NAMALWA (cell line): ENCODE measurements at places on chromosomes 12 and 14.
A peak's percentile ranks its signal among the peaks of the same experiment; 100 is the strongest.

DNA sequence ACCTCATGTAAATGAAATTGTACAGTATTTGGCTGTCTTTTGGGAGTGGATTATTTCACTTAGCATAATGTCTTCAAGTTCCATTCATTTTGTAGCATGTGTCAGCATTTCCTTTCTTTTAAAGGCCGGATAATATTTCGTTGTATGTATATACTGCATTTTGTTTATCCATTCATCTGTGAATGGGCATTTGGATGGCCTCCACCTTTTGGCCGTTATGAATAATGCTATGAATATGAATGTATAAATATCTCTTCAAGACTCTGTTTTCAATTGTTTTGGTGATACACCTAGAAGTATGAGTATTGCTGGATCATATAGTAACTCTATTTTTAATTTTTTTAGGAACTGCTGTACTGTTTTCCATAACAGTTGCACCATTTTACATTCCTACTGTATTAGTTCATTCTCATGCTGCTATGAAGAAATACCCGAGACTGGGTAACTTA lies 164.9 kb downstream of the DYRK2 start:
- no peak for DNase-seq

DNA sequence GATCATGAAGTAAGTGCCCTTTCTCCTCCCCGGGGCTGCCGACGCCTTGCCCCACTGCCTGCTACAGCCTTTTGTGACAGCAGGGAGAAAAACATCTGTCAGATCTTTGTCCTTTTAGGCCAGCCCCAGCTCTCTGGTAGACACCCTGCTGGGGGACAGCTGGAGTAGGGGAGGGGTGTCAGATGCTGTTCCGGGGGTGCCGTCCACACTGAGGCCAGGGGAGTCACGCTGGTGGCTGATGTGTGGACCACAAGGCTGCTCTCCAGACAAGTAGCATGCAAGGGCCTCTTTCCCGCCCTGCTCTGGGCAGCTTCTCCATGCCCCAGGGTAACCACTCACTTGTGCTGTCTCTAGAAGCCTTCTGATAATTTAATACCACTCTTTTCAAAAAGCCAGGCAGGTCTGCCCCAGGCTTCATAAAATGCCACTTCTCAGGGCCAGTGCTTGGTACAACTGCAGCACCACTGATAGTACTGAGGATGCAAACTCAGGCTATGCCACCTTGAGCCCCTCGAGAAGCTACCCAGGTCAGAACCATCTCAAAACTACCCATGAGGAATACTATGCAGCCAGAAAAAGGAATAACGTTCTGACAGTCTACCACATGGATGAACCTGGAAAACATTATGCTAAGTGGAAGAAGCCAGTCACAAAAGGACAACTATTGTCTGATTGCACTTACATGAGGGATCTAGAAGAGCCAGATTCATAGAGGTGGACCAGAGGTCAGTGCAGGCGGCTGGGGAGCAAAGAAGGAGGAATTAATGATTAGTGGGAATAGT lies 66.0 kb upstream of the RIN3 start:
- DNase-seq: no peak

DNA sequence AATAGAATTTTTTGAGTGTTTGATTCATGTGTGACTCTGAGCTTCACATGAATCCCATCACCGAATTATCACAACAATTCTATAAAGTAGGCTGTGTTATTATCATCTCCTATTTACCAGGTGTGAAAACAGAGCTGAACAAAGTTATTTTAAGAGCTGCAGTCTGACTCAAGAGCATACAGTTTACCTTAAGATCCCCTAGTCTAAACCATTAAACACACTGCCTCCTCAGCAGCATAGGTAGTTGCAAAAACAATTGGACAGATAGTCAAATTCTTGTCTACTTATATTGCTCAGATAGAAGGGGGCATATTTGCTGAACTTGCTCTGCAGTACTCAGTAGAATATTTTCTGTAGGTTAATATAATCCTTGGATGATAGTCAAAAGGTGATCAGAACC lies 219.8 kb upstream of the ATP2B1 start:
- DNase-seq: peak; percentile 46

DNA sequence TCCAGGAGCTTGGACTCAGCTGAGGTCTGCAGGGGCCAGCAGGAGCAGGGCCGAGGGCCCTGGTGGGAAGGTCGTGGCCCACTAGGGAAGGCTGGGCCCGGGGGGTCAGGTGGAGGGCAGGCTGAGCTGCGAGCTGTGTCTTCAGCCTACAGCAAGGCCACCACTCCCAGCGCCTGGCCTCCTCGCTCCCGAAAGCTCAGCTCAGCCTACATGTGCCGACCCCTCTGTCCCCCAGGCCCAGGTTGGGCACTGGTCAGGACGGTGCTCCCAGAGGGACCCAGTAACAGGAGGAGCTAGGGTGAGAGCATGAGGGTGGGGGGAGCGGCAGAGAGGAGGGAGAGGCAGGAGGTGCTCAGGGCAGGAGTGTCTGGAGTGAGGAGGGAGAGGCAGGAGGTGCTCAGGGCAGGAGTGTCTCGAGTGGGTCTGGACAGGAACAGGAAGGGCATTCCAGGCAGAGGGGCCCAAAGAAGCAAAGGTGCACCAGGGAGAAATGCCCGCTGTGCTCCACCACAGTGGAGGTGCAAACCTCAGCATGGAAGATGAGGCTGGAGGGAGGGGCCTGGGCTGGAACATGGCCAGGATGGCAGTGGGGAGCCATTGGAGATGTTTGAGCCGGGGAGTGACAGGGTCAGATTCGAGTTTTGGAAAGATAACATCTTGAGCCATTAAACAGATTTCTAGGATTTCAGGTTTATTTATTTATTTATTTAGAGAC lies 29.1 kb upstream of the GPR132 start:
- no peak for DNase-seq

GRCh38 chr14:92540472-92541048 lies 27.0 kb downstream of the RIN3 start:
- DNase-seq: no peak

GRCh38 chr14:101186544-101186943 lies 283.0 kb upstream of the RTL1 start:
- no peak for DNase-seq

- DNase-seq: no peak
These were observed 180.9 kb downstream of the CALM1 start for GRCh38 chr14:90577661-90578282.

DNA sequence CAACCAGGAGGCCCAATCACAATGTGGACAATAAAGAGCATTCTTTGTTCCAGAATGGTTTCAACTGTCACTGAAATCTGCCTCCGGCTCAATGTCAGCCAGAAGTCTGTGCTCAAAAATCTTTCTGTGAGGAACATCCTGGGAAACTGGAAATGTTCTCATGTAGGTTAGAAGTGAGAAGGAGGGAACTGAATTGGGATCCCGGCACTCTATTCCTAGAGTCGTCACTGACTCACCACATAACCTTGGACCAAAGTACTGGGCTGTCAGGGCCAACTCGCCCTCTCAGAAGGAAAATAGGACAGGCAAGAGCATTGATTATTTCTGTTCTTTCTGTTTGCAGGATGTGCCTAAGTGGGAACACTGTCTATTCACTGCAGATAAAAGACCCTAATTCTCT lies 57.6 kb downstream of the PRKAB1 start:
- no peak for DNase-seq

- peak; percentile 8 for DNase-seq
These were observed 23.3 kb downstream of the DMAC2L start for GRCh38 chr14:50335389-50335788.

DNA sequence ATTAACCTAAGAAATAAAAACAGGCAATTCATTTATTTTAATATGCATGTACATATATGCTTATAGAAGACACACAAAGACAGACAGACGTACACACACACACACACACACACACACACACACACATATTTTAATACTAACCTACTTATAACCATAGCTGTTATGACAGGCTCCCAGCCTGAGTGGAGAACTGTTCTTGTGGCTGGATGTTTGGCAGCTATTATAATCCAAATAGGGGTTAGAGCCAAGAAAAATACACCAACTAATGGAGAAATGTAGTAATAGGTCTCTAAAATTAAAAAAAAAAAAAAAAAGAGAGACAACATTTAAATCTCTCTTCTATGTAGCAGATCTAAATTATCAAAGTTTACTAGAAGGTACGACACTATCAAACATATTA lies 91.8 kb downstream of the SLC41A2 start:
- no peak for DNase-seq

DNA sequence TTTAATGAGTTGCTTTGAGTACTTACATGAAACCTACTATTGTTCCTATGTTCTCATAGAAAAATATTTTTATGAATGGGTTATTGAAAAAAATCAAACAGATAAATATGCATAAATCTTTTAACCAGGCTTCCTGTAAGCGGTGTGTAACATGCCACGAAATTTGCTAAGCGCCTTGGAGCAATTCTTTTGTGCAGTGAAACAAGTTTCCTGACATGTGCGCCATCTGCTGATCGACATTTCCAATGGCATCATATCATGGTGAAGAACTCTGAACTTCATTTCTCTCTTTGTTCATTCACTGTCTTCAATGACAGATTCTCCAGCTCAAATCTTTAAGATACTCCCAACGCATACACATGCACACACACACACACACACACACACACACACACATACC lies 145.6 kb upstream of the NAV3 start:
- DNase-seq: peak; percentile 62

DNA sequence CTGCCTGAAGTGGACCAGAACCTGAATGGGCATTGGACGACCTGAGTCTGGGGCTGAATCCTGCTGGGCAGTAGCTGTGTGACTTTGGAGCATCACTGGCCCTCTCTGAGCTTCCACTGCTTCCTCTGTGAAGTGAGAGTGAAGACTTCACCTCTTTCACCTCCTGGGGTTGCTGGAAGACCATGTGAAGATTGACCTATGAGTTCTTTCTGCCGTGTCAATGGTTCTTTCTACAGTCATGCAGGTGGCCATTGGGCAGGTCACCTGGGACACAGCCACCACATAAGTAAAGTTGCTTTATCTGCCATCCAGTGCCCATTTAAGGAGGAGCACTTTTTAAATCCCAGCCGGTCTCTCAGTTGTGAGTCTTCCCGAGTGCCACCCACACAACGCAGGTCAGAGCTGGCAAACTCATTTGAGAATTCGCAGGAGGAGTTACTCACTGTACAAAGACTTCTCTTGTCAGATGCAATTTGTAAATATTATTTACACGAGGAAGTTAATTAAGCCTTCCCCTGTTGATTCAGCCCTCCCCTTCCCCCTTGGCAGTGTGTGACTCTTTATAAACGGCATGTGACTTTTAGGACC lies 74.8 kb upstream of the TCL1B start:
- peak; percentile 33 for DNase-seq

DNA sequence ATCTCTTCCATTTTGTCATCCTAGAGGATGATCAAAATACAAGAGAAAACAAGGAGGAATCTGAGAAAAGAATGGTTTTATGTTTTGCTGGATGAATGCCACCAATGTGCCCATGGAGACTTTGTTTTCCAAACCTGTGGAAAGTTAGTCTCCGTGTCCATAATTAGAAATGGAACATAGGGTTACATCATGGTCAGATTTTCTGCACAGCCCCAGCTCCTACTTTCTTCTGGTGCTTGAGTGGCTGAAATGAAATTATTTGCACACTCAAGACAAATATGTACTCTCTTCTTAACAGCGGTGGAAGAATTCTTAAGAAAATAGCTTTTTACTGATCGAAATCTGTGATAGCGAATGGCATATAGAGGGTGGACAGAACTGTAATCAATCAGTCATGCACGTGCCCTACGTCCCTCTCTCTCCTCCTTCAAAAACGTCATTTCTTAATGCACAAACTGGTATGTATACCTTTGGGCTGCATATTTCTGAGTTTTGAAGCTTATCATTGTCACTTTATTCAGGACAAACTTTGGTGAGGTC lies 825.2 kb downstream of the AACS start:
- no peak for DNase-seq

GRCh38 chr14:65849558-65849957 lies 437.0 kb downstream of the FUT8 start:
- DNase-seq: no peak

DNA sequence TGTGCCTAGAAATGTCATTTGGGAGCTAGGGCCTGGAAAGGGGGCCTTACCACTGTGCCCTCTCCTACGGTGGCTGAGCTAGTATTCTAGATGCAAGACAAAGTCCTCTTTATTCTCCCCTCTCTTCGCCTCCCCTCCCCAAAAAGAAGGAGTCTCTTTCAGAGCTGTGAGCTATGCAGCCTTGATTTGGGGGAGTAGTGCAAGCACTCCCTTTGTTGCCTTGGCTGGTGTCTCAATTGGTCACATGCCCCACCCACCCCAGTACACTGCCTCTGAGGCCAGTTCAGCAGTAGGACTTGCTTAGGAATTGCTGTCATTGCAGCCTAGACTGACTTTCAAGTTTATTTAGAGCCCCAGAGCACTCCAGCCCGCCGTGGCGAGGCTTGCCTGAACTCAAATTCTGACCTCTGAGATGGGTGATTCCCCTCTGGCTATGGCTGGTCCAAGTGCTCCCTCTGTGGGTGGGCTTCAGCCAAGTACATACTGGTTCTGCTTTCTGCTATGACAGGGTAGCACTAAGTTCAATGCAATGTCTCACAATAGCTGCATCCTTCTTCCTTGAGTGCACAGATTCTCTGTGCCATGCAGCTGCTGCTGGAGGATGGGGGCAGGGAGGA lies 37.0 kb upstream of the FBXO33 start:
- DNase-seq: peak; percentile 53

- DNase-seq: no peak
These were observed 111.1 kb downstream of the DPF3 start for GRCh38 chr14:72782817-72783216.

- DNase-seq: no peak
These were observed 70.3 kb downstream of the COX16 start for GRCh38 chr14:70289138-70289537.

DNA sequence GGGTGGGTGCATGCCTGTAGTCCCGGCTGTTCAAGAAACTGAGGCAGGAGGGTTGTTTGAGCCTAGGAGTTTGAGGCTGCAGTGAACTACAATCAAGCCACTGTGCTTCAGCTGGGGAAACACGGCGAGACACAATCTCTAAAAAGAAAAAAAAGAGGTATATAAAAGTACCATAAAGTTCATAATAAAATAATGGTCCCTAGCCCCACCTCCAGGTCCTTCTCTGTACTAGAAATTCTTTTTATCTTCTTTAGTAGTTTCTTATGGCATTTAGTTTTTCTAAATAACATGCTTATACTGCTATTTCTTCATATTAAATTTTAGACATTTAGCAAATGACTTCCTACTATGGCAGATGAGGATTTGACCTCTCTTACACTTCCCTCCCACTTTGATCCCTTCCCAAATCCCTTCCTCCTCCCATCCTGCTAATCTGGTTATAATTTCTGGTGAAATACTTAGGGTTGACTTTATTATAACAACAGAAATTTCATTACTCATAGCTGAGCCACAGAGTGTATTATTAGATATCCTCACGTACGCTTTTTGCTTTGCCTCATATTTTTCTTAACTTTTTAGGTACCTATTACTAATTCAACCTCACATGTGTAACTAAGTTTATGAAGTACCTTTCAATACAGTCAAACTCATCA lies 94.7 kb downstream of the SLC41A2 start:
- no peak for DNase-seq
